ENCODE measurements at places on chromosomes 5 and 9.
A peak's percentile ranks its signal among the peaks of the same experiment; 100 is the strongest.

DNA sequence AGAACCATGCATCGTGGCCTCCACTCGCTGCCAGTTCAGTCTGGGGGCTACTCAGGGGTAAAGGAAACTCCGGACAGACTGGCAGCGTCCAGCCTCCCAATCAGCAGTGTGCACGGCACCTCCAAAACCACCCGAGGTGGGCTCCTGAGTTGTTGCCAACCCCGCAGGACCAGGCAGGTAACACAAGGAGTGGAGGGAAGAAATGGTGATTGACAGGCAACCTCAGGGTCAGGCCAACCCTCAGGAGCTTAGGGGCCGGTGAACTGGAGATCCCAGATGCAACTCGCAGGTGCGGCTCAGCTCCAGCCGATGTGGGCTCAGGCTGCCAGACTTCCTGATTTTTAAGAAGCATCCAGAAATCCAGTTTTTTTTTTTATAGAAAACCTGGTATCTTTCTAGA, 37.3 kb upstream of the AKNA start:
- H3K4me1 ChIP-seq = no peaks in the 10 kb centered on the region
- no peaks in the 10 kb centered on the region for H3K36me3 ChIP-seq
- no peak for DNase-seq
- no peak overlapping the region for H3K27ac ChIP-seq
- no peak overlapping the region for H3K4me3 ChIP-seq

DNA sequence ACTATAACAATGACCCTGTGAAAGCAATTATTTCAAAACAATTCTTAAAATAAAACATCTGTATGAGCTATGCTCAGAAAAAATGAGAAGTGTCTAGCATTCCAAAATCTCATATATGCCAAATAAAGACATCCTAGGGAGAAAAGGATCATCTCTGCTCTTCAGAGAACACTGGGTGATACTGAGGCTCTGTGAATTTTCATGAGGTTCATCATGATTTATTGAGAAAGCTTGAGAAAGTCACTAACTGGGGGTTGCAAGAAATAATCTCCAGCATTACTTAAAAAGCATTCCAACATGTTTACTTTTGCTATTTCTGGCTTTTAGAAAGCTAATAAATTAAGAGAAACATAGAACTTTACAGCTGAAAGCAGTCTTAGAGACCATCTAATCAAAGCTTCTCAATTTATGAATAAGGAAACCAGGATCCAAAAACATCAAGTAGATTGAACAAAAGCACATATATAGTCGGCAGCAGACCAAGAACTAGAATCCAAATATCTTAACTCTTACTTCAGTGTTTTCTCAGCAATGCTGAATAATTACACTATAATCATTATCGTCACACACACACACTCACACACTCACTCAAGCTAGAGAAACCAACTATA, 372.8 kb downstream of the NR2F1-AS1 start:
- H3K36me3 ChIP-seq = no peaks in the 10 kb centered on the region
- no peaks in the 10 kb centered on the region for H3K27me3 ChIP-seq
- H3K4me1 ChIP-seq = no peaks in the 10 kb centered on the region
- no peak overlapping the region for H3K4me3 ChIP-seq
- DNase-seq = no peak

GRCh38 chr9:123620239-123620638, 264.2 kb downstream of the CRB2 start:
- no peak overlapping the region for H3K4me3 ChIP-seq
- DNase-seq = no peak
- no peak overlapping the region for H3K27ac ChIP-seq
- peaks cover 9% of the 10 kb centered on the region for H3K36me3 ChIP-seq
- H3K4me1 ChIP-seq = no peaks in the 10 kb centered on the region
- H3K27me3 ChIP-seq = no peaks in the 10 kb centered on the region

- DNase-seq = peak; percentile 73
- H3K27me3 ChIP-seq = peaks cover 11% of the 10 kb centered on the region
- no peak overlapping the region for H3K4me3 ChIP-seq
- H3K4me1 ChIP-seq = no peaks in the 10 kb centered on the region
- H3K36me3 ChIP-seq = no peaks in the 10 kb centered on the region
Observed at GRCh38 chr9:89593727-89594427, 10.9 kb upstream of the GADD45G start.

DNA sequence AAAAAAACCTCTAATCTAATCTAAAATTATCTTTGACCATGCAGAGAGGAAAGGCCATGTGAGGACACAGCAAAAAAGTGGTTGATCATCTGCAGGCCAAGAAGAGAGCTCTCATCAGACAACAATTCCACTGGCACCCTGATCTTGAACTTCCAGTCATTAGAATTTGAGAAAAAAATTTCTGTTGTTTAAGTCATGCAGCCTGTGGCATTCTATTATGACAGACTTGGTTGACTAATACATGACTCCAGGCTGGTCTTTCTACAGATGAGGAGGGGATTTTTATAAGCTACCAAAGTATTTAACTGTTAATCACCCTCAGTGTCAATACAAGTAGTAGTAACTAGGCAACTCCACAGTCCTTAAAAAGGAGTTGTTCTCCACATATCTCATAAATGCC, 358.5 kb upstream of the RGMB start:
- no peaks in the 10 kb centered on the region for H3K27me3 ChIP-seq
- H3K36me3 ChIP-seq = no peaks in the 10 kb centered on the region
- H3K27ac ChIP-seq = no peak overlapping the region
- no peak overlapping the region for H3K4me3 ChIP-seq
- H3K4me1 ChIP-seq = no peaks in the 10 kb centered on the region

GRCh38 chr5:109316634-109317033, 93.1 kb downstream of the PJA2 start:
- no peaks in the 10 kb centered on the region for H3K27me3 ChIP-seq
- no peak overlapping the region for H3K27ac ChIP-seq
- no peak overlapping the region for H3K4me3 ChIP-seq
- DNase-seq = no peak
- H3K4me1 ChIP-seq = no peaks in the 10 kb centered on the region

DNA sequence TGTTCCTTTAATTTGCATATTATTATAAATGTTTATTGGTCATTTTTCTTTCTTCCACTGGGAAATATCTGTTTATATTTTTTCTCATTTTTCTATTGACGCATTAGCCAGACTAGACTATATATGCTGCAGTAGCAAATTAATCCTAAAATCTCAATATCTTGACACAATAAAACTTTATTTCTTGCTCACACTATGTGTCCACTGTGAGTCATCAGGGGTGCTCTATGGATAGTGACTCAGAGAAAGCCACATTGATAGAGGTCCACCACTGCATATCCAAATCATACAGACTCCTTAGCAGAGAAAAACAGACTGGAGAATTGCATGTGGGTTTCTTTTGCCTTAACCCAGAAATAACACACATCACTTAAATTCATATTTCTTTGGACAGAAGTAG, 20.8 kb downstream of the OR1L3 start:
- H3K27me3 ChIP-seq = peaks cover under 1% of the 10 kb centered on the region
- DNase-seq = no peak
- no peak overlapping the region for H3K4me3 ChIP-seq
- no peaks in the 10 kb centered on the region for H3K4me1 ChIP-seq
- H3K27ac ChIP-seq = no peak overlapping the region
- no peaks in the 10 kb centered on the region for H3K36me3 ChIP-seq

DNA sequence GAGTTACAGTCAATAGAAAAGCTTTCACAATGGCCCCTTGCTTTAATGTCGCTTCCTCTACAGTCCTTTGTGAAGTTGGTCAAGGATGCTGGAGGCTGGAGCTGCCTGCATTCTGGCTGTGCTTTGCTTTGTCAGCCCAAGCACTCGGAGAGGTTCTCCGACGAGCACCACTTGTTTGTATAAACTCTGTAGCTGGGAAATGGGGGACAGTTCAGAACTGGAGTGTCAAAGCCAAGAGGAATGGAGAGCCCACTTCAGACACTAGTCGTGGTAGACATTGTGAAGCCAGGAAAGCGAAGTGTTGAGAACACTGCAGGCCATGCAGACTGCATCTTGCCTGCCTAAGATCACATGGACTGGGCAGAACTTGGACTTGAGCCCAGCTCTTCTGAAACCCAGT, 330.3 kb downstream of the GADD45G start:
- H3K36me3 ChIP-seq = no peaks in the 10 kb centered on the region
- no peak overlapping the region for H3K4me3 ChIP-seq
- DNase-seq = no peak

- peaks cover 21% of the 10 kb centered on the region for H3K4me1 ChIP-seq
- peak; percentile 48 for DNase-seq
- no peak overlapping the region for H3K4me3 ChIP-seq
- H3K36me3 ChIP-seq = peaks cover 95% of the 10 kb centered on the region
- H3K27ac ChIP-seq = no peak overlapping the region
Observed at GRCh38 chr5:7897014-7897600, 28.2 kb downstream of the MTRR start.

DNA sequence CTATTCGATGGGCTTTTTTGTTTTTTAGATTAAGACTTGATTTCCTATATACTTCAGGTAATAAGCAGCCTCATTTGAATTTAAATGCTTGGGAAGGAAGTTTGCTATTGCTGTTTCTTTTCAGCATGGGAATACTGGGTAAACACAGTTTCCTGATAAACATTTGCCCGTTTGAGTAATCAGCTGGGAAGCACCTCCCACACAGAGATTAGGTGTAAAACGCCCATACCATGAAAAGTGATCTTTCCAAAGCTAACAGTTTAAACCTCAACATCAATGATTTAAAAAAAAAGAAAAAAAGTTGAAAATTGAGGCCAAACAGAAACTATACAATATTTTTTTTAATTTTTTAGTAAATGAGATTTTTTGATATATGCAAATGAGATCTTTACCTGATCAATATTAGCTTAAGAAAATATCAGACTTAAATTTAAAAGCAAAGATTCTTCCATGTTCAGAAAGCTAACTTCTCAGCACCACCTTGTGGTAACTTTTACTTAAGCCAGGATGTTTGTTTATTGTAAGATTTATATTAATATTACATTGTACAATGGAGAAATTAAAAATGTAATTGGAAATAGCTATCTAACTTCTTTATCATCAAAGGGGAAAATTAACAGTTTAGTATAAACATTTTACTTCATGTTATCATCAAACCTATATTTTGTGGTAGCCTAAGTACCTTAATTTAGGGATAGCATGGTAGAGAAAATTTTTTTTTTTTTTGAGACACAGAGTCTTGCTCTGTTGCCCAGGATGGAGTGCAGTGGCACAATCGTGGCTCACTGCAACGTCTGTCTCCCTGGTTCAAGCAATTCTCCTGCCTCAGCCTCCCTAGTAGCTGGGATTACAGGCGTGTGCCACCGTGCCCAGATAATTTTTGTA, 39.8 kb downstream of the F2RL2 start:
- H3K4me1 ChIP-seq = peaks cover 29% of the 10 kb centered on the region
- H3K27me3 ChIP-seq = no peaks in the 10 kb centered on the region
- no peak for DNase-seq

DNA sequence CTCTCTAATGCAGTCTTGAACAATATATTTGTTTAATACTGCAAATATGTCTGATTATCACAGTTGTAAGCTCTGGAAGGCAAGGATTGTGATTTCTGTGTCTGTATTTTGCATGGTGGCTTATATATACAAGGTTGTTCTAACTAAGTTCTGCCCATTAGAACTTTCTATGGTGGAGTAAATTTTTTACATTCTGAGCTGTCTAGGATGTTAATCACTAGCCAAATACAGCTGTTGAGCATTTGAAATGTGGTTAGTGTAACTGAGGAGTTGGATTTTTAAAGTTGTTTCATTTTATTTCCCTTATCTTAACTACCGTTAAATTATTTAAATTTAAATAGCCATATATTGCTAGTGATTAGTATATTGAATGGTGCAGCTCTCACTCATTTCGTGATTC, 64.3 kb upstream of the DMRTA1 start:
- DNase-seq = no peak
- no peaks in the 10 kb centered on the region for H3K27me3 ChIP-seq
- H3K27ac ChIP-seq = no peak overlapping the region

DNA sequence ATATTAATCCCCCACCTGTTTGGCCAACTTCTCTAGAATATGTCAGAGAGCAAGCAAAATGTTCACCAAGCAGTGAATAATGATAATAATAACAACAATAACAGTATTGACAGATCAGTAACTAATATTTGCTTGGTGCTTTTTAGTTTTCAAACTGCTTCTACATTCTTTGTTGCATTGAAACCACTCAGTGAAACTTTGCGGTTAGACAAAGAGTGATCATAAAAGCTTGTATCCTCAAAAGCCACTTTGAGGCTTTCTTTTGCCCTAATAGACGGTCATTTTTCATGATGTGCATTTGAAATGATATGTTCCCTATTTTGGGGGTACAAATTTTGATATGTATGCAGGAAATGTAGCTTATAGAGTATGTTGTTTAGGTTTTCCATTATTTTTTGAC, 43.6 kb upstream of the PTGS1 start:
- no peaks in the 10 kb centered on the region for H3K27me3 ChIP-seq
- no peak overlapping the region for H3K27ac ChIP-seq
- no peak overlapping the region for H3K4me3 ChIP-seq
- DNase-seq = no peak
- H3K36me3 ChIP-seq = peaks cover 73% of the 10 kb centered on the region
- H3K4me1 ChIP-seq = peaks cover 8% of the 10 kb centered on the region

GRCh38 chr5:84618262-84618661, 233.6 kb upstream of the EDIL3 start:
- H3K36me3 ChIP-seq = no peaks in the 10 kb centered on the region
- peaks cover 2% of the 10 kb centered on the region for H3K4me1 ChIP-seq
- H3K27me3 ChIP-seq = no peaks in the 10 kb centered on the region
- no peak overlapping the region for H3K27ac ChIP-seq
- H3K4me3 ChIP-seq = no peak overlapping the region

- no peak overlapping the region for H3K4me3 ChIP-seq
- no peak overlapping the region for H3K27ac ChIP-seq
- DNase-seq = no peak
- H3K27me3 ChIP-seq = no peaks in the 10 kb centered on the region
Observed at GRCh38 chr9:12538842-12539579, 154.2 kb upstream of the TYRP1 start.

DNA sequence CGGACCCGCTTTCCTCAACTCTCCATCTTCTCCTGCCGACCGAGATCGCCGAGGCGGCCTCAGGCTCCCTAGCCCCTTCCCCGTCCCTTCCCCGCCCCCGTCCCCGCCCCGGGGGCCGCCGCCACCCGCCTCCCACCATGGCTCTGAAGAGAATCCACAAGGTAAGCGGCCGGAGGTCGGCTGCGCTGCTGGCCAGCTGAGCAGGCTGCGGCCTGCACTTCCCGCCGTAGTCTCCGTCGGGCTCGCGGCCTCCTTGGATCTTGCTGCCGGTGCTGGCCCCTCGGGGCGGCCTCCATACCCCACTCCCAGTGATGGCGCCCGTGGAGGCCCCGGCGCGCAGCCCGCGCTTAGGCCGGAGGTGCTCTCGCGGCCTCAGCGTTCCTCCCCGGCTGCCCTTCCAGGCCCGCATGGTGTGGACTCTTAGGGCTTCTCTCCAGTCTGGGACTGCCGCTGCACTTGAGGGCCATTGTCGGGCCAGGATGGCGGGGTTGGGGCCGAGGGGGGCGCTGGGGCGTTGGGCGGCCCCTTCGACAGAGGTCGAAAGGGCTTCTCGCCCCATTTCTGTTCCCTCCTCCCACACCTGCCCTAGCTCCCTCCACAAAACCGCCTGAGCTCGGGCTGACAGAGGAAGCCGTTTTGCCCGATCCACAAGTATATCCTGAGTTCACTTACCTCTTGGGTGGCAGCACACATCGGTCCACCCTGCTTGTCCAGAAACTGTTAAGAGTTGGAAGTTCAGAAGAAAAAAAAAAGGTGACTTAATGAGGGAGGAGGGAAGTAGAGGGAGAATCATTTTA, 714 bp downstream of the UBE2D2 start:
- H3K27ac ChIP-seq = peak overlapping the region; percentile 98
- H3K4me1 ChIP-seq = peaks cover 39% of the 10 kb centered on the region
- H3K4me3 ChIP-seq = peak overlapping the region; percentile 99
- H3K36me3 ChIP-seq = peaks cover 53% of the 10 kb centered on the region
- no peaks in the 10 kb centered on the region for H3K27me3 ChIP-seq
- DNase-seq = peak; percentile 80

- H3K27me3 ChIP-seq = peaks cover 20% of the 10 kb centered on the region
- H3K4me1 ChIP-seq = no peaks in the 10 kb centered on the region
- no peak for DNase-seq
- no peak overlapping the region for H3K27ac ChIP-seq
- no peak overlapping the region for H3K4me3 ChIP-seq
- H3K36me3 ChIP-seq = no peaks in the 10 kb centered on the region
Observed at GRCh38 chr5:72472666-72473422, 34.4 kb downstream of the ZNF366 start.

All from activated T-cell treated with anti-CD3 and anti-CD28 coated beads, Interleukin-2, amount 50 U/mL, for 24 hours (primary cell).